ENCODE measurements at places on chromosomes 2 and 18.
A peak's percentile ranks its signal among the peaks of the same experiment; 100 is the strongest.

DNA sequence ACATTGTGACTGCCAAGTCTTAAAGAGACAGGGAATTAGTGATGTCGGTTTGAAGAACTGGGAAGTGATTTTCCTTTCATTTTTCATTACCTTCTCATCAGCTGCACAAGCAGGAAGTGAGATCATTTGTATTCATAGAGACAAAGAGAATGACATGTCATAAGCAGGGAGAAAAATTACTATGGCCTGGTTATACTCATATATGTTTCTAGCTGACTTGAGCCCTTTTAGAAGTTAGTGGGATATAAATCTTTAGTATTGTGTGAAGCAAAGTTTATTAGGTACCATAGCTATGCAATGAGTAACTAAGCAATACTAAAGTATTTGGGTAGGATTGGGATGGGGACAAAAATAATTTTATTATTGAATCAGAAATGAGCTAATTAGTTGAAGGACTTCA, 284.1 kb downstream of the PID1 start:
- no peak for DNase-seq

GRCh38 chr18:10923551-10924070, 225.8 kb downstream of the PIEZO2 start:
- DNase-seq, result no peak

DNA sequence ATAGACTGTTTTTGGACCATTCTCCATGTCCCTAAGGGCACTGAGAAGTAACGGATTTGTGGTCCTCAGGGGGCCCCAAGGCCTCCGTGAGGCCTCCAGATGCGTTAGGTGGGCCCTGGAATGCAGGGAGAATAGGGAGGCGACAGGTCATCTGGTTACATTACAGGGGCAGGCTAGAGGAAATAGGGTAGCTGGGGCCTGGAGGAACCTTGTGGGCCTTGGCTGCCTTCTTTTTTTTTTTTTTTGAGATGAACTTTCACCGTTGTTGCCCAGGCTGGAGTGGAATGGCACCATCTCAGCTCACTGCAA, 28.9 kb downstream of the ZFP36L2 start:
- DNase-seq, result no peak

DNA sequence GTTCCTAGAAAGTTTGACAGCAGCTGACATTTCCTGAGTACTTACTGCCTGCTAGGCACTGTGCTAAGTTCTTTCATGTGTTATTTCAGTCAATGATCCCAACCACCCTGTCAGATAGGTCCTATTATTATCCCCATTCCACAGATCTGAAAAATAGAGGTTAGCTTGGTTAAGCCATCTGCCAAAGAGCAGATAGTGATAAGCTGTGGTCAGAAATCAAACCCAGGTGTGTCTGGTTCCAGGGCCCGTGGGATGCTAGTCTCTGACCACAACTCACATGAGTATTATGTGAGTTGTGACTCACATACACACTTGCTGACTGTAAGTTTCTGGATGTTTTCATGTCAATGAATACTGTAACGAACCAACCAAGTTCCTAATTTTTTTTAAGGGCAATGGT, 132.0 kb upstream of the APCDD1 start:
- DNase-seq, result no peak

DNA sequence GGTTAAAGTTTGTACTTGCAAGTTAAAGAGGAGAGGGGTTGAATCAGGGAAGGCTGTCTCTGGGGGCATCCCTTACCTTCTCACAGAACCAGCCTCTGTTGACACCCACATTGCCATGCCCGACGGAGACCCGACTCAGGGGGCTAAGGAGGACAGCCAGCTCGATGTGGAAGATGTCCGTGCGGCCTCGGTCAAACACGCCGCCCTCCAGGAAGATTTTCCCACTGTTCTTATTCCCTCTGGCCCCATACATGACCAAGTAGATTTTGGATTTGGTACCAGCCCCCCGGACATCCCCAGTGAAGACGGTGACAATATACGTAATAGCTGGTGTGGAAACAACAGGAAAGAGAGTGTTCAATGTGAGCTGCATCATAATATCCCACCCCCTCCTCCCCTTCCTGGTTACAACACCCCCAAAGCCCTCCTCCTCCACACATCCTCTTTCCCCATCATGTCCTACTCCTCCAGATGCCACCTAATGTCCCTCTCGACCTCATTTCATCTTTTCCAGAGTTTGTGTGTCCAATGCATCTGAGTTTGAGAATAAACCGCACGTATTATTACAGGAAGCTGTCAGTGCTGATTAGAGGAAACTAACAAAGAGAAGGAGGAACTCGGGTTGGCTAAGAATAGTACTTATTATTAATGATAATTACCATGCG, 55.7 kb downstream of the LOXHD1 start:
- DNase-seq, result no peak

DNA sequence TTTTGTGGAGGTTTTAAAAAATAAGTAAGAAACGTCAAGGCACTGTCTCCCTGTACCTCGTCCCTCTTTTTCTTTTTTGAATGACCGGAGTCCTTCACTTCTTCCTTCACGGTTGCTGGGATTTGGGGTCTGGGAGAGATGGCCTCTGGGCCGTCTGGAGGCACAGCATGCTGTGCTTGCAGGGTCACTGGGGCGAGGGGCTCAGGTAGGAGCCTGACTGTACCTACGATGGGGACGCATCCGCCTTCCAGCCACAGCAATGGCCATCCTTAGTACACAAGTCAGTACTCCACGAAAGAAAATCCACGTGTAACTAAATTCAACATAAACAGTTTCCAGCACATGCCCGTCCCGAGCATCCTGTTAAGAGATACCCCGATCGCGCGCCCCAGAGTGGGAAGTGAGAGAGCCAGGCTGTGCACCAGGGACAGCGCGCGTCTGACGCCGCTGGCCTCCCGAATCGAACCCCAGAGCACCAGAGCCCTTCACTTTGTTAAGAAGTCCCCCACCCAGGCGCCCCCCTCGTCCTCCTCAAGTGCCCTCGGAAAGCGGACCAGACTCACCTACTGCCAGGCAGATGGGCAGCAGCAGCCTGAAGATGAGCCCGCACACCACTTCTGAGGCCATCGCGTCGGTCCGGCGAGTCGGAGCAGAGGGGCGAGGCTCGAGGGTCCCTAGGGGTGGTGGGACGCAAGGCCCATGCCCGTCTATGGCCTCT, 1.2 kb downstream of the PIEZO2 start:
- DNase-seq, result peak; percentile 62

DNA sequence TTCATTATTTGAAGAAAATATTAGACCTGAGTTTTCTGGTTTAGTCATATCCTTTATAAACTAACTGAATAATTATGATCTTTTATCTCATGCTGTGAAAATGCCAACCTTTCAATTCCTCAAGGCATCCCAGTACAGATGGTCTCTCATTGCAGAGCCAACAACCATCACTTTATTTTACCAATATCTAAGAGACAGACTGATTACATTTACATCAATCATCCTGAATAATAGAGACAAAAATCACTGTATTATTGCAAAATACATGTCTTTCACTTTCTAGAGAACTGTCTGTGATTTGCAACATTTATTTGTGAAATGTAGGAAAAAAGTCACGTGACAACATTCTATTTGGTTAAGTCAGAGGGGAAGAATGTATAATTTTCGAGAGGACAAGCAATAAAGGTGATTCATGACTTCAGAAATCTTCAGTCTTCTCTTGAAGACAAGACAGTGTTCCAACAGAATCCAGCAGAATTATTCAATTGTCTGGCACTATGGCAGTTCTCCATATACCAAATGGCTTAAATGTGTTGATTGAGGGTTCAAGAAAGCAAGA, 503.6 kb upstream of the SYT4 start:
- DNase-seq, result no peak

DNA sequence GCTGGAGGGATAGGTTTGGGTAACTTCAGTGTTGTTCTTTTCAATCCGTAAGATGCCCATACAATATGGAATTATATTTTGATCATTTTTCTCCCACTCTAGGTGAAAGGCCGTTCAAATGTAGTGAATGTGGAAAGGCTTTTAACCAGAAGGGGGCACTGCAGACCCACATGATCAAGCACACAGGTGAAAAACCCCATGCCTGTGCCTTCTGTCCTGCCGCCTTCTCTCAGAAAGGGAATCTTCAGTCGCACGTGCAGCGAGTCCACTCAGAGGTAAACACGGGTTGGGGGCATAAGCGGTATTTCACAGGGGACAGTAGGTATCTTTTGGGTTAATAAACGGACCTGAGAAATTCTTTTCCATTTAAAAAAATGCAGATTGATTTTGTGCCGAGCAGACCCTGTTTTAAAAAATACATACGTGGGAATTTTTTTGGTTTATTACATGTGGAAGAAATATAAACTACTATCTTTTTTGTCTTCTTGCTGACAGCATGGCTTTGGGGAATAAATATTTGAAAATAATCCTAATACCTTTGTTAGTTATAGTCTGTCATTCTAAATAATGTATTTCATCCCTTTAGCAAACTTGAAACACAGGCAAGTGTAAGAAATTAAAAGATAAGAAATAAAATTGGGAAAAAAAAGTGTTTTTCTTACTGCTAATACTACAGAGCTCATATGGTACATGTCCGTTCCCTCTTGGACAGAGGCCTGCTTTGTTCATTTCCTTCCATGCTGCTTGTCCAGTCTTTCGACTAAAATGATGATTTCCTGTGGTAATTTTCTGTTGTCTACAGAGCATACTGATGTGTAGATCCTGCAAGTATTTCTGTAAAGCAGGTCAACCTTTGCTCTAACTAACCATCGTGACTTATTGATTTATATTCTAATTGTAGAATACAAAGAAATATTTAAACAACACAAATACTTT, 53.3 kb downstream of the ZNF236 start:
- DNase-seq, result peak; percentile 72

GRCh38 chr2:226656367-226656766, 143.3 kb downstream of the IRS1 start:
- DNase-seq, result no peak

DNA sequence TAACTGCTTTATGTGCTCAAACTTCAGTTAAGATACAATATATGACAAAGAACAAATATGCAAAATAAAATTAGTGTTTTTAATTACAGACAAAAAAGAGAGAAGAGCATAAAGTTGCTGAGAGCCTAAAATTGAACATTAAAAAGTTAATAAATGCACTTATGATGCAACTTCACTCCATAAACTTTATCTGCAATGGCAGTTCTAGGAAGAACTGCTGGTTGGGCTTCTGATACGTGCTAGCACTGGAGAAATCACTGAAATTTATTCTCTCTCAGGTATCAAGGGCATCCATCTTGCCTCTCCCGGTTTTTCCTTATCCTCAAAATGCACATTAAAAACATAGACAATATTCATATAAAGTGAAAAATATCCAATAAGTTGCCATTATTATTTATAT, 35.7 kb downstream of the MYO3B start:
- DNase-seq, result no peak

- DNase-seq, result no peak
Measured at GRCh38 chr2:197284956-197285355, 25.6 kb downstream of the ANKRD44 start.

DNA sequence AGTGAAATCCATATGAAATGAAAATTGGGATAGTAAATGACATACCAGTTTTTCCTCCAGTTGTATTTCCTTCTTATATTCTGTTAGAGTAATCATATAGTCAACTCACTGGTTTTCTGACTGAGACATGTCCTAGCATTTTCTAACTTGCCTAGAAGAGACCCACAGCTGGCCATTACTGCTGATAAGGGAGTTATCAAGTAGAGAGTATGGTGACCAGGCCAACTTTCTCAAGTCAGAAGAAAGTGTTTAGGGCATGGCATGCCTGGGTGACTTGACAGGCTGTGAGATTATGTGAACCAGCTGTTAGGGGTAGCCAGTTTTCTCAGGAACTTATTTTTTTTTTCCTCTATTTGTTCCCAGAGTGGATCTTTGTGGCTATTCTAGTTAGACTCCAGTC, 81.2 kb downstream of the GPD2 start:
- no peak for DNase-seq

- DNase-seq, result no peak
Measured at GRCh38 chr2:33412920-33413319, 63.5 kb upstream of the RASGRP3 start.

DNA sequence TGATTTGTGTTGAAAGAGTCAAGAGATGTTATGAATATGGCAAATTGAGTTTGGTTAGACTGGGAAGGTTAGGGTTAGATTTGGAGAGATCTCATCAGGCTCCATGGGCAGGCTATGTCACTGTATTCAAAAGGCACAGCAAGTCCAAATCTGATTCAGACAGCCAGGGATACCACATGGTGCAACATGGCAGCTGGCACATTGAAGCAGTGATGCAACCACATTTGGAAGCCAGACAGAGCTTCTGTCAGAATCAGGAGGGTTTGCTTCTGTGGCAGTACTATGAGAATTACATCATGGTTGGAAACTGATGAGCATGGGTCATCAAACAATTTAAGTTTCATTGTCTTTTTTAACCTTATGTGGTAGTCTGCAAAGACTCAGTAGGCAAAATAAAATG, 772.2 kb downstream of the SUCLG1 start:
- no peak for DNase-seq

GRCh38 chr2:109597283-109597682, 16.5 kb downstream of the SEPTIN10 start:
- no peak for DNase-seq

DNA sequence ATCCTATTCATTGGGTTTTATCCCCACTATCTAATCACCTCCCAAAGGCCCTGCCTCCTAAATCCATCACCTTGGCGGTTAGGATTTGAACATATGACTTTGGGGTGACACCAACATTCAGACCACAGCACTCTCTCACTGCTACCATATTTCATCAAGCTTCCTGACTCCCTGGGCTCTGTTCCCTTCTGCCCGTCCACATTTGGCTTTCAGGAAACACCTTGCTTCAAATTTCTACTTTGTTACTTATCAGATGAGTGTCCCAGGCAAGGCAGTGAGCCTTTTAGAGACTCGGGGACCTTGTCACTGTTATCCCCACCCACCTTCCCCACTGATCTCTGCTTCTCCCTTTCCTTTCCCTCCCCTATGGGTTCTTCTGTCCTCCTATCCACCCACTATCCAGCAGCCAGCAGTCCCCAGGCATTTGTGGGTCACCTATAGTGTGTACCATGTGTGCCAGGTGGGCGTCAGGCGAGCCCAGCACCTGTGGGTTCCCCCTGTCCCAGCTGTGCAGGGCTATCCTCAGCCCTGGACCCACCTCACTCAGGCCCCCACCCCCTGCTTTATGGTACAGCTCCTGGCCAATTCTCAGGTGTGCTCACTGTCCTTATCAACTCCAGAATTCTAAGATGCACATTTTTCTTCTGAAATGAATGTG, 230.9 kb downstream of the LOXHD1 start:
- DNase-seq, result no peak

- peak; percentile 73 for DNase-seq
Measured at GRCh38 chr2:176092270-176093144, at the start of gene HOXD13. TSS of gene HOXD13 (plus strand) at chr2:176092721. CDS start at chr2:176092891, 170 bp downstream.

DNA sequence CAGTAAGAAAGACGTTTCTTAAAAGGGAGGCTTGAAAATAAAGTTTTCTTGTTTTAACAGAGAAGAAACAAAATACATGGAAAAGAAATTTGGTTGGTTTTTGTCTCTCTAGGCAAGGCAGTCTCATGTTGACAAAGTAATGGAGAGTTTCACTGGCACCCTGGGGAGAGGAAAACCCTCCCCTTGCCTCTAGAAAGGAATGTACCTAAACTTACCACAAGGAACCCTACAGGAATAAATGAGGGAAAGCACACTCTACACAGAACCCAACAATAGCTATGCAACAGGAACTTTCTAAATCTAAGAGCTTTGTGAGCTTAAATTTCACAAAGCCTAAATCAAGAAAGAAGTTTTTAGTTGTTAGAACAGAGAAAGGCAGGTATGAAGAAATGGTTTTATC, 37.0 kb downstream of the FIGN start:
- DNase-seq, result no peak

GRCh38 chr2:222993920-222994650, 57.9 kb upstream of the KCNE4 start:
- peak; percentile 46 for DNase-seq

All from eye (tissue), 1 donor.